ENCODE measurements at places on chromosomes 4 and X.

DNA sequence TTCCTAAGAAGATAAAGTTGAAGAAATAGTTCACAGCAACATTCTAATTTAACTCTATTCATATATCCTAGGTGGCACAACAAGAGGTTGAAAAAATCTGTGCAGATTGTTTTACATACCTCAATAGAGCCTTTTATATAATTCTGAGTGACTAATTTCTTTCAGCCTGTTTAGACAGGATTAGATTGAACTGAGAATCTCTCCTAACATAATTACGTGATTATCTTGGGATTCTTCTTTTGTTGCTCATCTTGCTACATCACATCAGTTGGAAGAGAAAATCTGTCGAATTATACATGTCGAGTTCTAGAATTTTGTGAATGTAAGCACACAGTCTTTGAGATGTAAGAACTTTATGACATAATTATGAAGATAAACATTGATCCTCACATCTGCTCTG is 1873.7 kb upstream of the IGFBP7 start:
- no peak for DNase-seq

- DNase-seq: no peak
These were observed 6.6 kb downstream of the RAB33B start for GRCh38 chr4:139460565-139460964.

- DNase-seq: no peak
These were observed 39.4 kb downstream of the CENPE start for GRCh38 chr4:103158760-103159159.

DNA sequence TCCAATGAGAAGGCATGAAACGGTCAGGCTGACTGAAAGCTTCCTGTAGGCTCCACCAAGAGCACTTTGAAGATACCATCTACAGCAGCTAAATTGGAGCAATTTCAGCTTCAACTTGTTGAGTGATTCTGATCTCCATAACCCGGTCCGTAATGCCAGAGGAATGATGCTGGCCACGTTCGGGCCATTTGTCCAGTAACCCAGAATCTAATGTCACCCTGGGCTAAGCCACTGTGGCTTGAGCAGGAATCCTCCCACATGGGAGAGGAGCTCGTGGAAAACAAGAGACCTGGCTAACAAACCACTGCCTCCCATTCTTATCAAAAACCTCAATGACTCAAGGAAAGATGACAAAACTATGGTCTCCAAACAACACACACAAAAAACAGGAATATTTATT is 14.2 kb upstream of the TCEAL4 start:
- DNase-seq: no peak

Data from AG04449 (cell line).